ENCODE measurements at places on chromosomes 12 and 14.

GRCh38 chr12:111093428-111094142 lies 173.2 kb upstream of the MYL2 start:
- no peaks in the 10 kb centered on the region for H3K27me3 ChIP-seq
- DNase-seq, result peak; percentile 21
- no peak overlapping the region for H3K4me3 ChIP-seq

DNA sequence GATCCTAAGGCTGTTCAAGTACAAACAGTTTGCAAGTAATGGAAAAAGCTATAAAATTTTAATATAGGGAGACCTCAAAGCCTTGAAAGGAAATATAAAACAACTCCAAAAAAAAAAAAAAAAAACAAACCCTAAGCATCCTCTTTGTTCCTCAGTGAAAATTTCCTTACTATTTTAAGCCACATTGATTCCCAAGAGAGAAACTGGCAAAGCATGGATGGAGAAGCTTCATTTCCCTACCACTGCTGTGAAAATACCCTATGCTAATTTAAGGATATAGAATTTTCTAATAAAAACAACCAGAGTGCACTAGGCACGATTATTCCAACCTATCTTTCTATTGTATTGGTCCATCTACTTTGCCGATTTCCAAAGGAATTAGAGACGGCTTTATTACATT lies 283.1 kb downstream of the CACNA1C start:
- no peak for DNase-seq
- no peaks in the 10 kb centered on the region for H3K27me3 ChIP-seq
- H3K4me3 ChIP-seq, result peak overlapping the region; percentile 22
- no peaks in the 10 kb centered on the region for H3K36me3 ChIP-seq
- peaks cover 25% of the 10 kb centered on the region for H3K4me1 ChIP-seq

GRCh38 chr14:23259426-23259825 lies 21.7 kb downstream of the RNF212B start:
- no peaks in the 10 kb centered on the region for H3K27me3 ChIP-seq
- no peaks in the 10 kb centered on the region for H3K36me3 ChIP-seq
- H3K4me1 ChIP-seq, result no peaks in the 10 kb centered on the region
- H3K4me3 ChIP-seq, result no peak overlapping the region
- no peak for DNase-seq

DNA sequence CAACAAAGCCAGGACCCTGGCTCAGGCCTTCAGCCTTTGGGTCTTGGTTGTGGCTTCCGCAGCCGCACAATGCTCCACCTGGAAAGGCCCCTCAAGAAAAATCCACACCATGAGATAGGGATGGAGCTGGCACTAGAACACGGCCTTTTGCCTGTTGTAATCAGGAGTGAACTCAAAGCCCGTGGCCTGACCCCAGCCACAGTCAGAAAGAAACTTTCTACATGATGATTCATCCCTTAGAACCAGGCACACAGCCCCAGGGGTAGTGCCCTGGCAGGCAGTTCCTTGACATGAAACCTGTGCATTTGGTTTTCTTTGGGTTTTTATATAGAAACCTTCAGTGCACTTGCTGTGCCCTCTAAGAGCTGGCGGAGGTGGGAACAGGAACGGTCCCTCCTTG lies 5.1 kb downstream of the CLMN start:
- peak overlapping the region; percentile 22 for H3K27ac ChIP-seq
- H3K4me3 ChIP-seq, result 0 out of 2 replicates have a peak overlapping the region, but pooled peaks have one; percentile 5
- peak; percentile 45 for DNase-seq
- no peaks in the 10 kb centered on the region for H3K36me3 ChIP-seq
- peaks cover 29% of the 10 kb centered on the region for H3K4me1 ChIP-seq
- H3K27me3 ChIP-seq, result no peaks in the 10 kb centered on the region

DNA sequence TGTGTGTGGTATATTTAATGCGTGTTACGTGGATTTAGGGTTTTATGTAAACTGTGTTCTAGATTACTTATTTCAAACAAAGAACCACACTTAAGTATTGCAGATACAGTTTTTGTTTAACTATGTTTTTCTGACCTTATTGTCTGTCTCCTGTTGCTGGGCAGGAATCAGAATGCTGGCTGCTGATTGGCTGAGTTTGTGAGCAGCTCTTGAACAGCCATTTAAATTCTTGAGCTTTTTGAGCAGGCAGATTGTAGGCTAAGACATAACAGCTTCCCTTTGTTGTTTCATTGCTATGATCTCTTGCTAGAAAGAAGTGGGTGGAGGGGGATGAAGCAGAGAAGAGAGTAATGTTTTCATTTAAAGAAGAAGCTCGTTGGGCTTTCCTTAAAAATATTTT lies 52.2 kb downstream of the ATF7IP start:
- no peaks in the 10 kb centered on the region for H3K36me3 ChIP-seq
- H3K4me1 ChIP-seq, result no peaks in the 10 kb centered on the region
- no peaks in the 10 kb centered on the region for H3K27me3 ChIP-seq
- no peak overlapping the region for H3K27ac ChIP-seq
- DNase-seq, result no peak
- no peak overlapping the region for H3K4me3 ChIP-seq

- H3K4me1 ChIP-seq, result no peaks in the 10 kb centered on the region
- H3K27me3 ChIP-seq, result no peaks in the 10 kb centered on the region
- no peak overlapping the region for H3K27ac ChIP-seq
- no peak overlapping the region for H3K4me3 ChIP-seq
Observed at GRCh38 chr14:60618241-60618640, 31.0 kb downstream of the SIX1 start.

DNA sequence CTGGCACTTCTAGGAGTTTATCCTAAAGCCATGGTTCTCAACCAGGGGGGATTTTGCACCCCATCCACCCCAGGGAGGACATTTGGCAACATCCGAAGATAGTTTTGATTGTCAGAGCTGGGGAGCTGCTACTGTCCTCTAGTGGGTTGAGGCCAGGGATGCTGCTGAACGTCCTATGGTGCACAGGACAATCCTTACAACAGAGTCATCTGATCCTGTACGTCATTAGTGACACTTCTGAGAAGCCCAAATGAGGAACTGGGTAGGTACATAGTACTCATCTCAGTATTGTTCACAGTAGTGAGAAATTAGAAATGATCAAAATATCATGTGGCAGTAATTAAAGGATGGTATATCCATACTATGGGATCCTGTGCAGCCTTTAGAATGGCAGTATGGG lies 185.1 kb downstream of the CHST11 start:
- peaks cover 9% of the 10 kb centered on the region for H3K36me3 ChIP-seq
- H3K4me3 ChIP-seq, result no peak overlapping the region
- peaks cover 43% of the 10 kb centered on the region for H3K4me1 ChIP-seq
